ENCODE measurements at places on chromosomes 1 and 21. TPM values are rescaled to one million over a fixed set of nuclear protein-coding genes. Genes with fewer than 3 reads are reported as not detected.

The ZBTB8A gene
- polyA plus RNA-seq, result 2.9 TPM

The DEGS1 gene
- polyA plus RNA-seq, result 107 TPM

The FOXD3 gene
- not detected for polyA plus RNA-seq

The HCRTR1 gene
- polyA plus RNA-seq, result 1.5 TPM

The IGSF9 gene
- polyA plus RNA-seq, result 0.15 TPM

The NBPF3 gene
- 3.3 TPM for polyA plus RNA-seq

The SLAMF6 gene
- not detected for polyA plus RNA-seq

The ARHGAP29 gene
- 47.2 TPM for polyA plus RNA-seq
